B cell (primary cell): ENCODE measurements at places on chromosomes 12 and 14.

GRCh38 chr12:12684375-12685106 lies 11.4 kb downstream of the GPR19 start:
- no peak for DNase-seq

DNA sequence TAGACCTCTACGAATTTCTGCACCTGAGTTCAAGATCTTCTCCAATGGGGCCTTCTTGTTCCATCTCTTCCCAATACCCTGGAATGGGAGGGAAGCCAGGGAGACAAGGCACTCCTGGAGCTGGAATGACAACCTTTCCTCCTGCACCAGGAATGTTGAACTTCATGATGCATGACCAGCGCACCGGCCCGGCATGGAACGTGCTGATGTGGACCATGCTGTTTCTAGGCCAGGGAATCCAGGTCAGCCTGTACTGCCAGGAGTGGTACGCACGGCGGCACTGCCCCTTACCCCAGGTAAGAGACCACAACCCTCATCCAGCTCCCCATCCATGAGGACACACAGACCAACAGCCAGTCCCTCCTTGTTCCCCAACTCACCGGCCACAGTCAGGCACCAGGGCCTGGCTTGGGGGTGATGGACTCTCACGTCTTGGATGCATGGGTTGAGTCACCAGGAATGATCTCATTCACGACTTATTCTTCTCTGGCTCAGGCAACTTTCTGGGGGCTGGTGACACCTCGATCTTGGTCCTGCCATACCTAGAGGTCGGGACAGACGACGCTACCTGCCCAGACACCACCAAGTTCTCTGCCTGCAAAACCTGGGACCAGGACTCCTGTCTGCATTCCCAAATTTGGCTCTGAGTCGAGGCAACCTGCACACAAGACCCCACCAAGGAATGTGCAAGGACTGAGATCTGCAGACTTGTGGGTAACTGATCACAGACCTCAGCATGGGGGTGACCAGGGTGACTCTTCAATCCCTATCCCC lies 20.5 kb downstream of the SOAT2 start:
- no peak for DNase-seq

- no peak for DNase-seq
These were observed 9.7 kb upstream of the WSB2 start for GRCh38 chr12:118070650-118071049.

DNA sequence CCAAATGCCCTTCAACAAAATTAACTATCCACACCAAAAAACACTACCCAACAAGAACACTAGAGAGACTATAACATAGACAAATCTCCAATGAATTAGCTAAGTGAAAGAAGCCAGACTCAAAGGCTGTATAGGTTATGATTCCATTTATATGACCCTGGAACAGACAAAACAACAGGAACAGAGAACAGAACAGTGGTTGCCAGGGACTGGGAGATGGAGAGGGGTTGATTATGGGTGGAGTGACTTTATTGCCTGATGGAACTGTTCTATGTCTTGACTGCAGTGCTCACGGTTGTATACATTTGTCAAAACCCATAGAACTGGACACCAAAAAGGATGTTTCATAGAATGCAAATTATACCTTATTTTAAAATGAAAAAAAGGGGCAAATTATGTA lies 14.9 kb downstream of the CATSPERB start:
- DNase-seq: no peak
